ENCODE measurements at places on chromosomes 4 and X.
A peak's percentile ranks its signal among the peaks of the same experiment; 100 is the strongest.

- no peak for DNase-seq
Measured at GRCh38 chrX:9788911-9789310, 2.7 kb downstream of the SHROOM2 start.

GRCh38 chr4:143185253-143186107 lies 763 bp downstream of the USP38 start:
- DNase-seq, result peak; percentile 15

- no peak for DNase-seq
Measured at GRCh38 chr4:83139514-83140156, 25.1 kb upstream of the PLAC8 start.

- DNase-seq, result no peak
Measured at GRCh38 chr4:9977518-9978031, 43.7 kb downstream of the SLC2A9 start.

DNA sequence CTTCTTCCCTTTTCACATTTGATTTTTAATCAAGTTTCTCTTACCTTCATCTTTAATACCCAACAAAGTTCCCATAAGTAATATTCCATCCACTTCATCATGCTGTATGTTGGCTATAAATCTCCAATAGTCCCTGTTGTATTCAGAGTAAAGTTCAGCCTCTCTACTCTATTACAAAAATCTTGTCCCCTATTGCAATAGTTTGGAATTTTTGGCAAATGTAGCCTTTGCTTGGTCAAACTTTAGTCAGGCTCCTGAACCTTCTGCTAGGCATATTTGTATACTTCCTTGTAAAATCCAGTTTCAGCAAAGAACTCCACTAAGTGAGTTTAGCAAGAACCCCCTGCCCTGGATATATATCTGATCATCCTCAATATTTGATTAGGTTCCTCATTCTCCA lies 54.0 kb upstream of the PACRGL start:
- no peak for DNase-seq

DNA sequence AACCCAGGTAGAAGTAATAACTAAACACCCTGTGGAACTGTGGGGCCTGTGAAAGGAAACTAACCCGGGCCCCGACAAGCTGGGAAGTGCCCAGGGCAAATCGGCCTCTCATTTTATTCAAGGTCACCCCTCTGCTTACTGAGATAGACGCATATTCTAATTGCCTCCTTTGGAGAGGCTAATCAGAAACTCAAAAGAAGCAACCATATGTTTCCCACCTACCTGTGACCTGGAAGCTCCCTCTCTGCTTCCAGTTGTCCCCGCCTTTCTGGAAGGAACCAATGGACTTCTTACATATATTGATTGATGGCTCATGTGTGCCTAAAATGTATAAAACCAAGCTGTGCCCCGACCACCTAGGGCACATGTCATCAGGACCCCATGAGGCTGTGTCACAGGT lies 23.1 kb upstream of the DHRSX start:
- no peak for DNase-seq

DNA sequence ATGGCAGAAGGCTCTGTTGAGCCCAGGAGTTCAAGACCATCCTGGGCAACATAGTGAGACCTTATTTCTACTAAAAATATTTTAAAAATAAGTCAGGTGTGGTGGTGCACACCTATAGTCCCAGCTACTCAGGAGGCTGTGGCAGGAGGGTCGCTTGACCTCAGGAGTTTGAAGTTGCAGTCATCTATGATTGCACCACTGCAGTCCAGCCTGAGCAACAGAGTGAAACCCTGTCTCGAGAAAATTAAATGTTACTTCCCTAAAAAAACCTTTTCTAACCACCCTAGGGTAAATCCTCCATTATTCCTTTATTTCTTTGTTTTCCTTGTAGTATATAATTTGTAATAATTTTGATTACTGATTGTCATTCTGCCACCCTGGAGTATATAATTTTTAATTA lies 7.9 kb downstream of the FAM200B start:
- DNase-seq, result no peak

GRCh38 chr4:89997171-89997704 lies 102.6 kb downstream of the MMRN1 start:
- no peak for DNase-seq

DNA sequence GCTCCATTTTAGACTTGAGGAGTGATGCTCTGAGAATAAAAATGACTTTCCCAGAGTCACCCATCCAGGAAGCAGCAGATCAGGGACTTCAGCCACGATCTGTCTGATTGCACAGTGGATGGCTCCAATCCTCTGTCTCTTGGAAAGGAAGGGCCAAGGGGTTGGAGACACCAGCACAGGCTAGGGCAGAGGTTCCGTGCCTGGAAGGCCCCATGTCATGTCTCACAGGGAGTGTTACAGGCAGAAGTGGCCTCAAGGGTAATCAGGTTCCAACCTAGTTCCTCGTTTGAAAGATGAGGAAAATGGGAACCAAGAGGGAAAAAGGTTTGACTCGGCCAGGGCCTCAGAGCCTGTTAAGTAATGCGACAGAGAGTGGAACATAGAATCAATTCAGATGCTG lies 160.0 kb downstream of the EFNB1 start:
- DNase-seq, result no peak

GRCh38 chr4:18401425-18401824 lies 379.9 kb upstream of the LCORL start:
- DNase-seq, result no peak

GRCh38 chr4:189988877-189989431 lies 38.1 kb downstream of the FRG2 start:
- no peak for DNase-seq

GRCh38 chr4:81165861-81166430 lies 49.1 kb downstream of the PRKG2 start:
- DNase-seq, result no peak

- no peak for DNase-seq
Measured at GRCh38 chrX:123499787-123500186, 233.1 kb downstream of the THOC2 start.

DNA sequence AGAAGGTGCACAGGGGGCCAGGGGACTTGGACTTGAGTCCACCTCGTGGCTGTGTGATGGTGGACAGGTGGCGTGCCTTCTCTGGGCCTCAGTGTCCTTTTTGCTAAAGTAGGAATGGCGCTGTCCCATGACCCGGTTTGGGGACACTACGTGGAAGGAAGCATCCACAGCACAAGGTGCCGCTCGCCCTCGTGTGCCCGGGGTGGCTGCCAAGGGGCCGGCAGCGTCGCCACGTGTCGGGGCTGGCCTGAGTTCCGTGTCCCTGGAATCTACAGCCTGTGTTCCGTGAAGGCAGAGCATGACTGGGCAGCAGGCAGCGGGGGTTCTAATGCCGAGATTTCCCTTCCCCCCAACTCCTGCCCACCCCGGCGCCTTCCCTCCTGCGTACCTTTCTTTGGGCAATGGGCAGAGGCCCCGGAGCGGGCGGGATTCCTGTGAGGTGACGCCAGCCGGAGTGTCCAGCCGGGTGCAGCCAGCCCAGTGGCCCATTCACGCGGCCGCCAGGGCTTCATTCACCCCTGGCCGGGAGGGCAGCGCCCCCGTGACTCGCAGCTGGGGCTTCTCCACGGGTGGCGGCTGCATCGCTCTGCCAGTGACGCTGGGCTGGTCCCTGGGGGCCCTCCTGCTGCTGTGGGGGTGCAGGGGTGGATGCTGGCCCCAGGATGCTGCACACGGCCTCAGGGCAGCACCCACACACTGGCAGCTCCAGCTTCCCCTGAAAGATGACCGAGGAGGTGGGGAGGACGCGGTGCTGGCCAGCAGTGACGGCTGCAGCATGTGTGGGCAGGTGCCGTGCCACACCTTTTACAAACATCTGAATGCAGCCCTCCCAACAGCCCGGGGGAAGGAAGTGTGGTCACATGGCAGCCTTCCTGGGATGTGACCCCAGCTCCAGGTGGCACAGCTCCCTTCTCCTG lies 21.2 kb downstream of the DOK7 start:
- no peak for DNase-seq

GRCh38 chrX:18997916-18998315 lies 14.0 kb upstream of the PHKA2 start:
- no peak for DNase-seq

- no peak for DNase-seq
Measured at GRCh38 chr4:26999689-27000088, 139.0 kb downstream of the STIM2 start.

GRCh38 chr4:186829097-186829496 lies 105.4 kb upstream of the FAT1 start:
- no peak for DNase-seq

- DNase-seq, result no peak
Measured at GRCh38 chr4:25308761-25309160, 3.8 kb upstream of the ZCCHC4 start.

GRCh38 chr4:107693132-107693531 lies 26.9 kb downstream of the PAPSS1 start:
- no peak for DNase-seq

GRCh38 chr4:184536065-184536880 lies 61.9 kb upstream of the IRF2 start:
- DNase-seq, result no peak

- no peak for DNase-seq
Measured at GRCh38 chr4:8866828-8867623, 4.6 kb downstream of the HMX1 start.

- DNase-seq, result no peak
Measured at GRCh38 chr4:102786279-102786678, 25.5 kb upstream of the MANBA start.

DNA sequence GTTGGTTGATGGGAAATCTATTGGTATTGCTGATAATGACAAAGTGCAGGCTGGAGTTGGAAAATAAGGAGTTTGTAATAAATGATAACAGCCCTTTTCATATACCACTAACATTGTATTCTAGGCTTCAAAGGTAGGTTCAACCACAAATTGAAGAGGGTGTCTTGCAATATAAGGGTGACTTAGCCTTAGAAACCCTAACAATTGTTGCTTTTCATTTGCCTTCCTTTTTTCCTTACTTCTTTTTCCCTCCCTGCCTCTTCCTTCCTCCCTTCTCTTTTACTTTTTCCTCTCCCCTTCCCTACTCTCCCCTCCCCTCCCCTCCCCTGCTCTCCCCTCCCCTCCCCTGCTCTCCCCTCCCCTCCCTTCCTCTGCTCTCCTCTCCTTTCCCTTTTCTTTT lies 10.9 kb upstream of the AGA start:
- DNase-seq, result no peak

DNA sequence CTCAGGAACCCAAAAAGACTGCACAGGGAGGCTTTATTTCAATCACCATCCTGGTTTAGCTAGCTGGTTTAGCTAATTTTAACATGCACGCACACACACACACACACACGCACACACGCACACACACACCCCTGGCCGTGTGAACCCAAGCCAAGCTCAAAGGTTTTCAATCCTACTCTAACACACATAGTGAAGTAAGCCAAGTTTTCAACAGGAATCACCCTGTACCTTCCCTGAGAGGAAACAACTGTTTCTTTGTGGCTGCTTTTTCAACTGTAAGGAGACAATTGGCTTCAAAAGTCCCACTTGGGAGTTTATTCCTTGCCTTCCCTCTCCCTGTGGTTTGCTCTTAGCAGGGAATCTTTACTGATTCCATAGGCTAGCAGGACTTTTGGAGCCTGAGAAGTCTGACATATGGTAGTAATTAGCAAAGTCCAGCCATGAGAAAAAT lies 98.9 kb upstream of the BMP3 start:
- DNase-seq, result no peak

DNA sequence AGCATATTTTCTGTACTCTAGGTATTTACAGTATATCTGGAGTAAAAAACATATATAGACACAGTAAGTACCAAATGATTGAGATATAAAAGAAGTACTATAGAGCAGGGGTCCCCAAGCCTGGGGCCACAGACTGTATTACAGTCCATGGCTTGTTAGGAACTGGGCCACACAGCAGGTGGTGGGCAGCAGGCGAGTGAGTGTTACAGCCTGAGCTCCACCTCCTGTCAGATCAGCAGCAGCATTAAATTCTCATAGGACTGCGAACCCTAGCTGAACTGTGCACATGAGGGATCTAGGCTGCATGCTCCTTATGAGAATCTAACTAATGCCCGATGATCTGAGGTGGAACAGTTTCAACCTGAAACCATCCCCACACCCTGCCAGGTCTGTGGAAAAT lies 300.7 kb downstream of the NR3C2 start:
- DNase-seq, result no peak
